ENCODE measurements at places on chromosomes 11 and 22.

DNA sequence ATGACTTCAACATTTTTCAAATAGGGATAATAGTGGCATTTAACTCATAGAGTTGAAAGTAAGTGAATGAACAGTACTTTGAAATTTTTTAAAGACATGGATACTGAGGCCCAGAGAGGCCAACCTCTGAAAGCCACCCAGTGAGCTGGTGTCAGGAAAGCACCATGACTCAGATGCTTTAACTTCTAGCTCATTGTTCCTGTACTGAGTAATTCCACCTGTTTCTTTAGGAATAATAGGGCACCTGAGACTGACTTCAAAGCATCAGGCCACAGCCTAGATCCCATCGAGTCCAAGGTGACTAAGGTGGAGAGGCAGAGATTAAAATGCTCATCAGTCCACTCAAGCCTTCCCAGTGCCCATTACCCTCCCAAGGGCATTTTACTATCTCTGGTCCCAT, 491.8 kb upstream of the TENM4 start:
- DNase-seq, result no peak

DNA sequence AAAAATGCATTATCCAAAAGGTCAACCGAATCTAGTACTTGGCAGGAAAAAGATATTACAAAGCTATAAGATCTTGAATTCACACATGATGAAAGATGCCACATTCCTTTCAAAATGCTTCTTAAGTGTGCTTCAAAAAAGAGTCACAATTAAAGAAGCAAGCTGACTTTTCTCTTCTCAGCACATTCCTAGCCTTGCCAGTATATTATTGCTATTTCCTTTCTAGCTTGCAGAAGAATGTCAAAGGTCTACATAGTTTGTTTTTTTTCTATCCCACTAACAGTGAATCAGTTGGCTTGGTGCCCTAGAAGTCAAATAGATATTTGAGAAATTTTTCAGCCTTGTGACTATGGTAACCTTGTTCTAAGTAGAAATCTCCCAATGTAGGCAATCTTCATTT, 56.8 kb downstream of the GUCY1A2 start:
- DNase-seq, result peak; percentile 95

- DNase-seq, result no peak
Observed at GRCh38 chr11:132347156-132348090, 977.0 kb downstream of the NTM start.

DNA sequence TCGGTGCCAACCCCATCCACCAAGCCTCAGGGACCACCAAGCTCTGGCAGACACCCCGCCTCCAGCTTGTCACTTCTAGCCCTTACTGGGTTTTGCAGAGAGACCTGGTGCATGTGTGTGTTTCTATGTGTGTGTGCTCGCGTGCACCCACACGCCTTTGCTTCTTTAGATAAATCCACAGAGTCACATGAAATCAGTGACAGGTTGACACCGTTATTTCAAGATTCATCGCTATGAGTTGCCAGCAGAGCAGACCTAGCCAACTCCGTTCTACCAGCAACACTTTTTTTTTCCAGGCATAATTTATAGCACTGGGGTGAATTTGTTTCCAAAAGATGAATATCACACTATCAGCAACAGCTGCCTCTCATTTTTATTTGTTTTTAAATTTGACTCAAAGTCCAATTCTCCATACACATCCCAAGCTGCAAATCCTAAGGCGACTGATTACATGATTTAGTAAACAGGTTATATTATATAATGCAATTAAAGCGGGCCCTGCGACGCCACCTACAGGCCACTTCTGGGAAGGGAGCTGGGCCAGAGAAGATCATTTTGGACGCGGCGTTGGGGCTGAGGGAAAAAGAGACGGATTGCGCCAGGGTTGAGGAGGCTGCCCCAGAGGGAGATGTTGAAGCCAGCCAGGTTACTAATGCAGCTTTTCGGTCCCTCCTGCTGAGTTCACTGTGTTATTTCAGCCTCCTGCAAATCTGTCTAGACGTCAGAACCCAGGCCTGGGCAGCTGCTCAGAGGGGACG, 150.5 kb downstream of the FEZ1 start:
- peak; percentile 87 for DNase-seq

- no peak for DNase-seq
Observed at GRCh38 chr11:10730151-10730550, 20.9 kb upstream of the CTR9 start.

DNA sequence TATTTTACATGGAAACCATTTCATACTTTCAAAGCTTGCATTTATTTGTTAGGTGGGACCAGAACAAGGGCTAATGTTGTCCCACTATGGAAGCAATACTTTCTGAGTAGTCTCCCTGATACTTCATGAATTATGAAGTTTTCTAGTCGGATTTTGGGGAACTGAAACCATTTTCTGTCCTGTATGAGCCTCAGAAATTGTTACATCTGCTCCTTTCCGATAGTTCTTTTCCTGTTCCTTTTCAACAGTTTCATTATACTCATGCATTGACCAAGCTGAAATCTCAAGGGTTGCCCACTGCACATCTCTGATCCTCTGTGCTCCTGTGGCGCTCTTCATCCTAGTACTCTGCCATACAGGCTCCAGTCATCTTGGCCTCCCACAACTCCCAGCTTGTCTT, 31.5 kb upstream of the GLYATL1 start:
- no peak for DNase-seq

DNA sequence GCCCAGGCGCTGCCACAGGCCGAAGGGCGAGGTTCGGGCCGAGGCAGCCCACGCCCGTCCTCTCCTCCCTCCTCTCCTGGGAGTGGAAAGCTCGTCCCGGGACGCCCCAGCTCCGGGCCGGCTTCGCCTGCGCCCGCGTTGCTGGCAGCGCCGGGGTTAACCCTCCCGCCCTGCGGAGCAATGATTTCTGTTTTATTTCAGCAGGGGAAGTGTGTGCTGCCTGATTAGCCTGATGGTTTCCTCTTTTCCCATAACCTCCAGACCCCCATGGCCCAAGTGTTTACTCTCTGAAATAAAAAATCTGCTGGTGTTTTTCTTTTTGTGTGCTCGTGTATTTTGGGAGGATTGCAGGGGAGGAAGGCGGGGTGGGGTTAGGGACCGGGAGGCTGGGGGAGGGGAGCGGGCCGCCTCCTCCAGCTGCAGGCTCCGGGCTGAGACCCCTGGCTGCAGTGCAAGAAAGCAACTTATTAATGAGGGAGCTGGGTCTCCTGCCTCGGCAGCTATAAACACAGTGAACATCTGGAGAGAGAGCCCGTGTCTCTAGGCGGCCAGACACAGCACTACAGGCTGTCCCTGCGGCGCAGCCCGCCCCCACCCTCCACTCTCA, 38.6 kb downstream of the ETS1 start:
- peak; percentile 56 for DNase-seq

DNA sequence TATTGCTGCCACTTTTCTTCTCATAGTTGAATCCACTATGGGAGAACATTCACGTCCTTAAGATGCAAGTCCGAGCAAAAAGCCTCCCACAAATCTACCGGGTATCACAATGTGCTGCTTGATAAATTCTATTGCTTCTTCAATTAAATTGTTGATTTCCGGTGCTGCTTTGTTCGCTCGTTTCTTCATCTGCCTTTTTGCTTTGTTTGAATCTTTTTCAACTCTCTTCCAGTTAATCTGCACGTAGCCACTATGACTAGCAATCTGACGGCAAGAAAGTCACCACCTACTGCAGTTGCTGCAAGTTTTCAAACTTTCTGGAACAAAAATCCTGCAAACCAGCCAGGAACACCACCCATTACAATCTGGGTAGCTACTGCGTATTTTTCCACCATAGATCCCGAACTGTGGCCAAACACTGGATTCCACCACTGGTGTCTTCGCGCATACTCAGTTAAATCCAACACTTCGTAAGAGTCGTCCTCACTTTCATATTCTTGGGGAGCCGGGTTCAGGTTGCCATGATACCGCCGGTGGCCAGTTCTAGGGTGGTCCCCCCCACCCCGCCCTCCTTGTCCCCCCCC, 59.1 kb downstream of the CLMP start:
- DNase-seq, result no peak

DNA sequence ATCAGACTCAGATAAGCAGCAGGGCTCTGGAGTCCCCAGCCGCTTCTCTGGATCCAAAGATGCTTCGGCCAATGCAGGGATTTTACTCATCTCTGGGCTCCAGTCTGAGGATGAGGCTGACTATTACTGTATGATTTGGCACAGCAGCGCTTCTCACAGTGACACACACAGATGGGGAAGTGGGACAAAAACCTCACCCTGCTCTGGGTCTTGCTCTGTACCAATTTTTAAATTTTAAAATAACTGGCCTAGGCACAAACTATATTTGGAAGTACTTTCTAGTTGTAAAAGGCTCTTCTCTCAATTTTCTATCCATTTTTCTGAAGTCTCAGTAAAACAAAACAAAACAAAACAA, 131.7 kb downstream of the VPREB1 start:
- no peak for DNase-seq

DNA sequence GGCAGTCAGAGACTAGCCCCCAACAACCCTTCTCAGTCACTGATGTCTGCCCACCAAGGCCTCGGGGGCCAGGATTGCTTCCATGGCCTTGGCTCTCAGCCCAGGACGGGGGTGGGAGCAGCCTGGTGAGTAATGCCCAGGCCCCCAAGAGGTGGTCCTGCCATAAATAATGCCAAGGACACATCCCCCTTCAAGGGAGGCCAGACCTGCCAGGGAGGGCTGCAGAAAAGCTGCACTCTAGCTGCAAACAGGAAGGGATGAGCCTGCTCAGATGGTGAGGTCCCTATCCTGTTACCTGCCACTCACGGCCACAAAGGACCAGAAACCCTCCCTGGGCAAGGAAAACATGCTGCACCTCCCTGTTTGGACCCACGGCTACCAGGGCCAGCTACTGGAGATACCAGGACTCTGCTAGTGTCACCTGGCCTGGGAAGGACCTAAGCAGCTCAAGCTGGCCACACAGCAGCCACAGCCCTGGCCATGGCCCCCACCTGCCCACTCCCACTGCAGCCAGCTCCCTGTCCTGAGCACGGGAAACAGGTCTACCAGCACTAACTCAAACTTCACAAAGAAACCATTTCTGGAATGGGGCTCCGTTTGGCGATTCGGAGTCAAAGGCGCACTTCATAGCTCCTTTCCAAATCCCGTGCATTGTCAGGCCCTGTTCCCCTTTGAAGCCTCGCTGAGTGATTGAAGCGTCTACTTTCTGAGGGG, 12.1 kb downstream of the GNB1L start:
- DNase-seq, result no peak

- no peak for DNase-seq
Observed at GRCh38 chr11:16012125-16012751, 344.1 kb downstream of the SOX6 start.

DNA sequence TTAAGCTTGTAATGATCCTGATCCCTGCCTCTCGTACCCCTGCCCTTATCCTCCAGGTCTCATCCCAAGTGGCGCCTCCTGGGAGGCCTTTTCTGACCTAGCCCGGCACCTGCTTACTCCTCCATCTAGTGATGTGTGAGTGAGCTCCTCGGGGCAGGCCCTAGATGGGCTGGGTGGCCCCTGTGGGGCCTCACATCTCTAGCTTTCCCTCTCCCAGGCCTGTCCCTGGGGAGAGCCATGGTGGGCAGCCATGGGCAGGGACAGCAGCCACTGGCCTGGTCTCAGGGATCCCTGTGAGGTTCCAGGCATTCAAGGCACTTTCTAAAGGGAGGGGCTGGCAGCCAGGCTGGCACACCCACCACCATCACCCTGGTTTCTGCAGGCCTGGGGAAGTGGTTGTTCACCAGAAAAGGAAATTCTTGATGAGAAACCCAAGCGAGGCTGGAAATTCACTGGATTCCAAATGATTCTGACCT, 27.9 kb downstream of the GNAZ start:
- no peak for DNase-seq

DNA sequence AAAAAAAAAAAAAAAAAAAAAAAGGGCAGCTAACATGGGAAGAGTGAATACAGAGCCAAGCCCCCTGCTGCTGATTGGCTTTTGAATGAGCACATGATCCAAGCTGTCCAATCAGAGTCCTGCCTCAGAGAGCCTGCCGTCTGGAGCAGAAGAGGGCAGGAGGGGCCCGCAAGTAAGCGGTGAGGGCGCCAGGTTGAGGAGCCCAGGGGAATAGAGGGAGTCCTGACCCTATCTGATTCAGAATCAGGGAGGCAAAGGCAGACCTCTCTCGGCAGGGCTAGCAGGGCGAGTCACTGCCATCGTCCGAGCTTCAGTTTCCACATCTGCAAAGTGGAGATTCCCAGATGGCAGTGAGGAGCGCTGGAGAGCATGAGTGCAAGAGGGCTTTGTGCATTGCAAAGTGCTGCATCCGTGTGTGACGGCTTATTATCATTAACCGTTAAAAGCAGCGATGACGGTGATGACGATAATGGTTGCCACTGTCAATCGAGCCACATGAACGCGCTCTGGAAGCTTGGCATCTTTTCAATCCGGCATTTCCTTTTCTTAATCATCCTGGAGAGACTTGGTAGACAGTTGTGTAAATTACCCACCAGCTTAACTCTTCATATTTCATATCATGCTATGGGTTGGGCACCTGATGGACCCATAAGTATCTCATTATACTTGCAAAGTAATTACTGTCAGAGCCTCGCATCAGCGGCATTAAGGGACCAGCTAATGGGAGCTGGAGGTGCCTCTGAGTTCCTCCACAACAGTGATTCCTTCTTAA, 68.6 kb upstream of the ATXN10 start:
- DNase-seq, result peak; percentile 17

- peak; percentile 32 for DNase-seq
Observed at GRCh38 chr11:109993786-109994185, 99.4 kb upstream of the ZC3H12C start.

DNA sequence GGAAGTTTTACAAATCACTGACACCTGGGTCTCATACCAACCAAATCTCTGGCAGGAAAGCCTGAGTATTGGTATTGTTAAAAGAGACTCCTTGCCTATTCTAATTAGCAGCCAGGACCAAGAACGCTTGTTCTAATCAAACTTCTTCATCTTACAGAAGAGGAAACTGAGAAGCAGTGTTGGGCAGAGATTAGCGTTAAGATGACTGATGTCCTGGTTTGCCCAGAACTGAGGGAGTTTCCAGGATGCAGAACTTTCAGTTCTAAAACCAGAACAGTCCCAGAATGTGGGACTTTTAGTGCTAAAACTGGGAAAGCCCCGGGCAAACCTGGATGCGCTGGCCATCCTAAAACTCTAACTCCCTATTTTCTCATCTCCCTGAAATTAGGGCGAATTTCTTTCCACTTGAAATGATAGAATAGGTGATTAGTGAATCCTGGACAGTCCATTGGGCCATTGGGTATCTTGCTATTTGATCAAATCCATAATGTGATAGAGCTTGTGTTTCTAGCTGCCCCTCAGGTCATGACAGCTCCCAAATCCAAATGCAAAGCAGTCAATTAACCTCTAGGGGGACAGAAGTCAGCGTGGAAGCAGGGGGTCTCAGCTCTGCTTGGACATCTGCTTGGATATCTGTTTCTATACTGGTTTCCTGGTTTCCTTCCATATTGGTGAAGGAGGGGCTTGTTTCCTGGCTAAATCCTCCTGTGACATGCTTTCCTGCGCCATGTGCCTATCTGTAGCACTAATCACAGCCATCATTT, 16.0 kb upstream of the TMPRSS13 start:
- DNase-seq, result no peak

- no peak for DNase-seq
Observed at GRCh38 chr22:50074056-50074455, 11.2 kb downstream of the MLC1 start.

GRCh38 chr22:30511109-30511508, 5.6 kb upstream of the SEC14L4 start:
- DNase-seq, result no peak

- no peak for DNase-seq
Observed at GRCh38 chr22:46001046-46001425, 24.1 kb upstream of the WNT7B start.

GRCh38 chr22:43011079-43011478, 3.9 kb downstream of the PACSIN2 start:
- DNase-seq, result no peak
